Cardiac muscle cell (in vitro differentiated cells and primary cell): ENCODE measurements at places on chromosomes 2 and 18.

DNA sequence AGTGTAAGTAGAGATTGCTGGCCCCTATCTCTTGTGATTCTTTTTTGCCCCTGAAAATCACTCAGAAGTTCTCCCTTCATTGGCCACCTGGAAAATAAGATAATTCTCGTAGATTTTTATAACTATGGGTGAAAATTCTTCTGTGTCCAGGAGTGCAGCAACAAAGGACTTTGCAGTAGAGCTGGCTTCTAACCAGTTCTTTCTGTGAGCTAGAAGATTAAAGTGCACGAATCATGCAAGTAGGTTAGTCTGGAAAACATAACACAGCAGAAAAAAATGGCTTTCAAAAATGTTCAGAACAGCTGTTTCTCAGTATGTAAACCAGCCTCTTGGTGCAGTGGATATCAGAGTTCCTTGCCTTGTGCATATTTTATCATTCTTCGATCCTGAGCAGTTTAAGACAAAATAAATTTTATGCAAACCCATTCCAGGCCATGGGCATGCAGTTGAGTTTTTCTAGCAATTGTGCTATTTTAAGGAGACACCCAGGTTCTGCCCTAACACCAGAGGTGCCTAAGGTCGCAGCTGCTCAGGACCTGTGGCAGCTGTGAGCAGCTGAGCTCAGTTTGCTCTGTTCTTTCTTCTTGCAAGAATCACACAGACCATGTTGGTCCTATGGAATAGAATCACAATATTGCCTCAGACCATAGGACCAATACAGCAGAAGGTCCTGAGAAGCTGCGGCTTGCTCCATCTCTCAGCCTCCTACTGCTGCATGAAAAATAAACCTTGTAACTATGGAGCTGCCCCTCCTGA lies 80.9 kb upstream of the BCL2L11 start:
- peaks cover 5% of the 10 kb centered on the region for H3K4me1 ChIP-seq
- H3K27ac ChIP-seq, result no peak overlapping the region
- no peaks in the 10 kb centered on the region for H3K36me3 ChIP-seq
- H3K4me3 ChIP-seq, result no peak overlapping the region
- H3K27me3 ChIP-seq, result no peaks in the 10 kb centered on the region

DNA sequence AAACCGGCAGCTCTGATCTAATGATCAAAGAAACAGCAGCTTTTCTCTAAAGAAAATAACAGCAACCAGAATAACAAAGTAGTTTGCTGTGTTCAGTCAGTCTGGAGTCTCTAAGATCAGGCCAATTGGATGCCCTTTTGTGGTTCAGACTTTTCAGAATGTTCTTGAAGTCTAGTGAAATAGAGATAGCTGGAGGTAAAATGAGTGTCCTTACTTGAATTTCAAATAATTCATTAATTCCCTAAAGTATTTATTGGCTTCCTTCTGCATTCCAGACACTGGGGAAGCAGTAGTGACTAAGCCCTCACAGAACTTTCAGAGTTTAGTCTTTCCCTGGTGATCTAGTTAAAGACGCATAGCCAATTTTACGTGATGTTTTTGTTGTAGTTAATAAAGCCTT lies 58.7 kb downstream of the C18orf54 start:
- no peaks in the 10 kb centered on the region for H3K27me3 ChIP-seq
- DNase-seq, result peak; percentile 80
- no peak overlapping the region for H3K4me3 ChIP-seq
- H3K36me3 ChIP-seq, result no peaks in the 10 kb centered on the region
- H3K27ac ChIP-seq, result no peak overlapping the region
- H3K4me1 ChIP-seq, result no peaks in the 10 kb centered on the region

DNA sequence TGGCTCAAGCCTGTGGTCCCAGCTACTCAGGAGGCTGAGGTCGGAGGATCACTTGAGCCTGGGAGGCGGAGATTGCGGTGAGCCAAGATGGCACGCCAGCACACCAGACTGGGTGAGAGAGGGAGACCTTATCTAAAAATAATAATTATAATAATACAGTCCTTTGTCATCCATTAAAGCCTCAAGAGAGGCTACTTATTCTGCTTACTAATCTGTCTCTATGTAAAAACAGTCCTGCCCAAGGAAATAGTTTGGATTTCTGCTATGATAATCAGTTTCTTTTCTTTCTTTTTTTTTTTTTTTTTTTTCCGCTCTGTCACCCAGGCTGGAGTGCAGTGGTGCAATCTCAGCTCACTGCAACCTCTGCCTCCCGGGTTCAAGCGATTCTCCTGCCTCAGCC lies 228.3 kb downstream of the C1D start:
- no peaks in the 10 kb centered on the region for H3K36me3 ChIP-seq
- no peak overlapping the region for H3K4me3 ChIP-seq
- no peaks in the 10 kb centered on the region for H3K4me1 ChIP-seq

DNA sequence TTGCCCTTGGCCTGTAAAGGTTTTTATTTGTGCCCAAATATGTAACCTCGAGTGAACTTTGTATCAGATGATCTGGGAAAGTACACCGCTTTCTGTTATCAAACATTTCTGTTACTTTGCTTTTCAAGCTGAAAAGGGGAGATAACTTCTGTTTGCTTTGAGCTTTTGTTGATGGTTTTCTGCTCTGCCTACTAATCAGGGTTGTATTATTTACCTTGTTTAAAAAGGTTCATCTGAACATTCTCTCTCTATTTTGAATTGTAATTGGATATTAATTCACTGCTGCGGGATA lies 79.4 kb downstream of the XRCC5 start:
- H3K27me3 ChIP-seq, result no peaks in the 10 kb centered on the region
- no peaks in the 10 kb centered on the region for H3K4me1 ChIP-seq
- no peak overlapping the region for H3K27ac ChIP-seq
- no peak overlapping the region for H3K4me3 ChIP-seq
- peaks cover 28% of the 10 kb centered on the region for H3K36me3 ChIP-seq

DNA sequence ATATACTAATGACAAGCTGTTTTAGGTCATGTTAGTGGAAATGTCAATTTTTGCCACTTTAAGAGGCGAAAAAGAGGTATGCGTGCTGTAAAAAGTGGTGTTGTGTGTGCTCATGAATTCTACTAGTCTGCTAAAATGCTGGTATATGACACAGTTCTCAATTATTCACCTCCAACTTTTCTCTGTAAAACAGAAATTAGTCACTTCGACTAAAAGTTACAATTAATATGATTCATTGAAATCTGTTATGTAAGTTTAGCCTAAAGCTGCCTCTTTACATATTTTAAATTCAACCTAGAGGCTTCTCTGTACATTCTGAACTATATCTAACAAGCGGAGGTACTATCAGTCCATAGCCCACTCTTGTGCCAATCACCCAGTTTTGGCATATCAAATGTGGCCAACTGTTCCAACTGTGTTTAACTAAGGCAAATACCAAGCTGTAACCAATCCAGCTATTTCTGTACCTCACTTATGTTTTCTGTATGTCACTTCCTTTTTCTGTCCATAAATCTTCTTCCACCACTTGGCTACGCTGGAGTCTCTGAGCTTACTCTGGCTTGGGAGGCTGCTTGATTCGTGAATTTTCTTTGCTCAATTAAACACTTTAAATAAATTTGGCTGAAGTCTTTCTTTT lies 20.8 kb downstream of the BAZ2B start:
- no peak overlapping the region for H3K4me3 ChIP-seq
- H3K27me3 ChIP-seq, result no peaks in the 10 kb centered on the region
- peaks cover 17% of the 10 kb centered on the region for H3K4me1 ChIP-seq
- peak overlapping the region; percentile 22 for H3K27ac ChIP-seq
- no peaks in the 10 kb centered on the region for H3K36me3 ChIP-seq

GRCh38 chr2:44296653-44297052 lies 21.4 kb downstream of the SLC3A1 start:
- no peak overlapping the region for H3K27ac ChIP-seq
- H3K36me3 ChIP-seq, result no peaks in the 10 kb centered on the region
- H3K4me1 ChIP-seq, result no peaks in the 10 kb centered on the region
- no peak overlapping the region for H3K4me3 ChIP-seq

DNA sequence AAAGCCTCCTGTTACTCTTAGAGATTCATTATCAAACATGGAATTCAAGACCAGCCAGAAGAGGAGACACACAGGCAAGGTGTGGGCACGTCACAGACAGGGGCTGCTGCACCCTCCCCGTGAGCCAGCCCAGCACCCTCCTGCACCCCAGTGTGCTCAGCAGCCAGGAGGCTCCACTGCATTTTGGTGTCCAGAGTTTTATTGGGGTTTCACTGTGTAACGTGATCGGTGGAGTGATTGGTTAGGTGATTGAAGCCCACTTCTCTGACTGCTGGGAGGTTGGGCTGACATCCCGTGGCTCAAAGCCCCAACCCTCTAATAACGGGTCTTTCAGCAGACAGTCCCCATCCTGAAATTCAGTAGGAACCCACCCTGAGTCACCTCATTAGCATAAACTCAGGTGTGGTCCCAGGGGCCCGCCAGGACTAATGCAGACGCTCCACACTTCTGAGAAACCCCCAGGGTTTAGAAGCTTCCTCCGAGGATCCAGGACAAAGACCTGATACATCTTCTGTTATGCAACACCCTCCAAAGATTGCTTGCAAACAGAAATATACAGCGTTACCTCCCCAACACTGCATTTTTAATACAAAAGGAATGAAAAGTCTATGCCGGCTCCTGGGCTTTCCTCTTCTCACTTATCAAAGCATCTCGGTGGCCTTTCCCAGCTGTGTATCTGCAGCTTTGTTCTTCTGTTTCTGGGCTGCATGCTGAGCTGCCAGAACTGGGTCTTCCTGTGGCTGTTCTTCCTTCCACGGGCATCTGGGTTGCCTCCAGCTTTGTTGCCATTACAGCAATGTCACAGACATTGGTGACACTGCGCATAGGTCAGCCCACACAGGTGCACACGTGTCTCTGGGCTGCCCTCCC lies 43.7 kb upstream of the SNED1 start:
- DNase-seq, result no peak
- no peak overlapping the region for H3K4me3 ChIP-seq
- H3K4me1 ChIP-seq, result no peaks in the 10 kb centered on the region
- H3K27me3 ChIP-seq, result no peaks in the 10 kb centered on the region

DNA sequence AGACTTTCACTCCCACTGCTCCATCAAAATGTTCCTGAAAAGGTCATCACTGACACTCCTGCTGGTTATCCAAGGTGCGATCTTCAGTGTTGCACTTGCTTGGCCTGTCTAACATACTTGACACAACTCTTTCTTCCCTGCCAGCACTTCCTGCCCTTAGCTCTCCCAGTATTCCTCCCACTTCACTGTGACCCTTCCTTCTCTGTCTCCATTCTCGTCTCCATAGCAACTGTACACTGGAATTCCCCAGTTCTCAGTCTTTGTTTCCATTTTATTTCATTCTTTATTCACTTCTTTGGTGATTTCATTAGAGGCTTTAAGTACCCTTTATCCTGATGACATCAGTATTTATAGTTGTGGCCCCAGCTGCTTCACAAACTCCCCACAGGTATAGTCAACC lies 333.0 kb downstream of the IRS1 start:
- H3K4me3 ChIP-seq, result no peak overlapping the region
- H3K4me1 ChIP-seq, result peaks cover 11% of the 10 kb centered on the region
- no peaks in the 10 kb centered on the region for H3K36me3 ChIP-seq
- H3K27me3 ChIP-seq, result no peaks in the 10 kb centered on the region

- no peak overlapping the region for H3K4me3 ChIP-seq
- no peaks in the 10 kb centered on the region for H3K36me3 ChIP-seq
- H3K4me1 ChIP-seq, result no peaks in the 10 kb centered on the region
- H3K27me3 ChIP-seq, result no peaks in the 10 kb centered on the region
- H3K27ac ChIP-seq, result no peak overlapping the region
These were observed 131.5 kb downstream of the PPP1R1C start for GRCh38 chr2:182117196-182117595.

DNA sequence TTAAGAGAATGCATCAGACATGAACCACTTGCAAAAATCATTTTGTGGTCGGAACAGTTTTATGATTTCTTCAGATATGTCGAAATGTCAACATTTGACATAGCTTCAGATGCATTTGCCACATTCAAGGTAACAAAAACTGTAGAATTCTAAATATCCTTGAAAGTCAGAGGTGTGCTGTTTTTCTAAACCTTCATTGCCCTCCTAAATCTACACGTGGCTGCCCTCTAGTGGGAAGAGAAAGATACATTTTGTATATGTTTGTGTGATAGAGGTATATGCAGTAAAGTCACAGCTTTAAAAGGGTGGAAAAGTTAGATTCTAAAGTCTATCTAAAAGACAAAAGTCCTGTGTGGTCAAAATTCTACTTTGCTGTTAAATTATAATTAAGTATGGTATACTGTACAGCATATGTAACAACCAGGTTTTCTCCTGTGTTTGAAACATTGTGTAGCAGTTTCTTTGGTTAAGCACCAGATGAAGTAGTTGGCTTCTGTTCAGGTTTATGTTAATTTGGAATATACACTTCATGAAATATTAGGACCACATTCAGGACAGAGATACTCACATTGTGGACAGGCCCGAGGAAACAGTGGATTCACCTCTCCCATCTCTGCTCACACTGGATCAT lies 65.9 kb upstream of the ITM2C start:
- H3K4me3 ChIP-seq, result no peak overlapping the region
- no peaks in the 10 kb centered on the region for H3K36me3 ChIP-seq
- no peak overlapping the region for H3K27ac ChIP-seq
- peaks cover 6% of the 10 kb centered on the region for H3K4me1 ChIP-seq
- no peaks in the 10 kb centered on the region for H3K27me3 ChIP-seq

DNA sequence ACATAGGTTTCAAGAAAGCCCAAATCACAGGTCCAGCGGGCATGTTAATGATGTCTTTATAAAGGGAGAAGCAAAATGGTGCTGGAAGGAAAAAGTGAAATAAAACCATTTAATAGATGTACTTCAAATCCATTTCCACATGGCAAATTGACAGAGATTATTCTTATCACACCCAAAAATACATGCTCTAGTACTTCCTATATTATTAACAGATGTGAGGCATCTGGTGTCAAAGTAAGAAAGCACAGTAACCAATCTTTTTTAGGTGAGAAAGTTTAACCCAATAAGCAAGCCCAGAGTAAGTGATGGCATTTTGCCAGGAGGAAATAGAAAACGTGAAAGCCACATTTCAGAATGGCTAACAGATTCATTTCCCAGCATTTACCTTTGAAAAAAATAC lies 128.0 kb downstream of the ABCA12 start:
- no peak for DNase-seq
- no peak overlapping the region for H3K4me3 ChIP-seq
- no peaks in the 10 kb centered on the region for H3K36me3 ChIP-seq
- no peaks in the 10 kb centered on the region for H3K27me3 ChIP-seq
